ENCODE measurements at places on chromosomes 3 and 15.
A peak's percentile ranks its signal among the peaks of the same experiment; 100 is the strongest.

- DNase-seq, result no peak
These were observed 56.9 kb upstream of the TBC1D5 start for GRCh38 chr3:17799312-17799711.

DNA sequence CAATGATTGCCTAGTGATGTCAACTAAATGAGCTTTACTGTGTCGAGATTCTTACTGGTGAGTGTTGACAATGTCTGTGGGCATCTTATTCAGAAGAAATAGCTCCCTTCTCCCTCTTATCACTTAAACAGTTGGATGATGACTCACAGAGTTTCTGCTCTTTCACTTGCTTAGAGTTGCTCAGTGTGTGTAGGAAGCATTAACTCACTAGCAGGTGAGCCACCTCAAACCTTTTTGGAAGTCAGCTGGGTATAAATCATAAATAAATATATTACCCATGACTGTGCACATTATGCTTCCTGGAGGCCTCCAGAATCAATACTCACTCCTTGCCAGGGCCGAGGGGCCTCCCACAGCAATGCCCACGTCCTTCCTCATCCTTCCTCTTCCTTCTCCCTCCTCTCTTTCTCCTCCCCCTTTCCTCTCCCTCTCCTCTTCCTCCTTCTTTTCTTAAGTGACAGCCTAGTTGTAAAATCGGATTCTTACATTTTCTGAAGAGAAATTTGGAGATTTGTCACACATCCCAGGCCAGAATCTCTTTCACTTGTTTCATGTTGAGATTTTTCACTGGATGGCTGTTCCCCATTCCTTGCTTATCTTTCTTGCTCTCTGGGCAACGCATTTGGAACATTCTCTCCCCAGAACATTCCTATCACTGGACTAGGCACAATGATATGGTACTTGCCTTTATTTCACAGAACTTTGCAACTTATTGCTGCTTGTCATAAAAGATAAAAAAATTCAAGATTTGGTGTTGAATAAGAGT is 17.5 kb downstream of the SHC4 start:
- no peak for DNase-seq

- peak; percentile 61 for DNase-seq
These were observed 1.2 kb downstream of the GNAI2 start for GRCh38 chr3:50237133-50237651.

DNA sequence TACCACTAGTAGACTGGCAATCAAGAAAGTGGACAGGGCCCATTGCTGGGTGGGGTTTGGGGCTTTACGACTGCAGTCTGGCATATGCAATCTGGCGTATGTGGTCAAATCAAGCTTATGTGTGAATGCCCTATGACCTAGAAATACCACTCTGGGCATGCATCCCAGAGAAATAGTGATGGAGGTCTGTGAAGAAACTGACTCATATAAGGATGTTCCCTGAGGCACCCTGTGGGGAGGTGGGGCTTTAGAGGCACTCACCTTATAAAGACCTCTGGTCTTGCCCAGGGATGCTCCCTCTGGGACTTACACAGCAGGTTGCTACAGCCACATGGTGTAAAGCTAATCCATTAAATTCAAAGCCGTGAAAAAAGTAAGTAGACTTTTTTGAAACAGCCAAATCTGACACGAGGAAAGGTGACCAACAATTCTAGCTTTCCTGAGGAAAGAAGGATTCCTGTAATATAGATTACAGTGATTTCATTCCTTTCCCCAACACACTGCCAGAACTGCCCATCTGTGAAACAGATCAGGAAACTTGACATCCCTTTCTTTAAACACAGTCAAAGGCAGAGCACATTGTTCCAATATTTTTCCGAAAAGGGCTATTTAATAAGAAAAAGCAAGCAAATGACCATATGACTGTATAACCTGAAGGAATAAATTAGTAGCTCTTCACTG is 13.6 kb downstream of the RARRES1 start:
- DNase-seq, result no peak

- no peak for DNase-seq
These were observed 124.3 kb downstream of the FBLN2 start for GRCh38 chr3:13673207-13673606.

GRCh38 chr3:112136959-112137693 is 4.1 kb upstream of the GCSAM start:
- no peak for DNase-seq

DNA sequence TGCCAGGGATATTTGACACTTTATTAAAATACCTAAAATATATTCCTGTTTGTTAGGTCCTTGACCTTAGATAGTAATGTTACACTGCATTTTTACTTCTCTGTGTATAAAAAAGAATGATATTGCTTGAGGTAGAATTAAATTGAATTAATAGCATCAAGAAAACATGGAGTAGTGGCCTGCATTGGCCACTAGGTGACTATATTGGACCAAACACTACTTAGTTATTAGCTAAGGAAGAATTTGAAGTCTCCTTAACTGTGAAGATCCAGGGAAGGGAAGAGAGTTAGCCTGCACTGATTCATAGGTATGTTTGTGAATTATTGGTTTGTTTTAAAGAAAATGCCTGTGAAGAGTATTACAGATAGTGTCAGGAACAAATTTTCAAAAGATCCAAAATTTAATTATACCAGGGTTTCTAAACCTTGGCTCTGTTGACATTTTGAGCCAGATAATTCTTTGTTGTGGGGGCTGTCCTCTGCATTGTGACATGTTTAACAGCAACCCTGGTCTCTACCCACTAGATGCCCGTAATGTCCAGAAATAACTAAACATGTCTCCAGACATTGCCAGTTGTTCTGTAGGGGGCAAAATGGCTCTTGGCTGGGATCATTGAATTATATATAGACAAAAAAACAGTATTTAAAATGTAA is 103.6 kb upstream of the THSD4 start:
- no peak for DNase-seq

DNA sequence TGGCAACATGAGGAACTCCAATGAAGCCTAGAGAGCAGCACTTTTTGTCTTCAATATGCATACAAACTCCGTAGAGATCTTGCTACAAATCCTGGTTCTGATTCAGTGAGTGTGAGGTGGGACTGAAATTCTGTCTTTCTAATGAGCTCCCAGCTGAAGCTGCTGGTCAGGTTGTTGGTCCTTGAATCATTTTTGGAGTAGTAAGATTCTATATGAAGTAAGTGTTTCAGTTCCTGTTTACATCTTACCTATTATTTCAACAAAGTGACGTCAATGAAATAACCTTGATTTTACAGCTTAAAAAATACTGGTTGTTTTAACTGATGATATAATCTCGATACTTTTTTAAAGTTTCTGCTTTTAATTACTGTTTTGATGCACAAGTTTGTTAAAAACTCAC is 33.9 kb downstream of the SHQ1 start:
- no peak for DNase-seq

DNA sequence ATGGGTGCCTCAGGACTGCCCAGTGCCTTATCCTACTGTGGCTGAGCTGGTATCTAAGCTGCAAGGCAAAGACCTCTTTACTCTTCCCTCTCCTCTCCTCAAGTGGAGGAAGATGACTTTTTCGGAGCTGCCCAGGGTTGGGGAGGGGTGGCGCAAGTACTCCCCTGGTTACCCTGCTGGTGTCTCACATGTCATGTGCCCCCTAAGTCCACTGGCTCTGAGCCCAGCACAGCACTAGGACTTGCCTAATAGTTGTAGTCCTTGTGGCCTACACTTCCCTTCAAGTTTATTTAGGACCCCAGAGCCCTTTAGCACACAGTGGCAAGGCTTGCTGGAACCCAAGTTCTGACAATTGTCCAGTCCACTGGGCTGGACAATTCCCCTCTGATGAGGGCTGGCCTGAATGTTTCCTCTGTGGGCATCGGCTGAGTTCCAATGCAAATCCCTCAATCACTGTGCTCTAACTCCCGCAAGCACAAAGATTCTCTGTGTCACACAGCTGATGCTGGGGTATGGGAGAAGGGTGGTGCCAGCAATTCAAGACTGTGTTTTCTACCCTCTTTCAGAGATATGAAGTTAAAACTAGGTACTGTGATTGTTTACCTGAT is 60.4 kb downstream of the UQCC5 start:
- DNase-seq, result no peak

GRCh38 chr15:40511093-40511471 is 40.3 kb downstream of the CHST14 start:
- no peak for DNase-seq

DNA sequence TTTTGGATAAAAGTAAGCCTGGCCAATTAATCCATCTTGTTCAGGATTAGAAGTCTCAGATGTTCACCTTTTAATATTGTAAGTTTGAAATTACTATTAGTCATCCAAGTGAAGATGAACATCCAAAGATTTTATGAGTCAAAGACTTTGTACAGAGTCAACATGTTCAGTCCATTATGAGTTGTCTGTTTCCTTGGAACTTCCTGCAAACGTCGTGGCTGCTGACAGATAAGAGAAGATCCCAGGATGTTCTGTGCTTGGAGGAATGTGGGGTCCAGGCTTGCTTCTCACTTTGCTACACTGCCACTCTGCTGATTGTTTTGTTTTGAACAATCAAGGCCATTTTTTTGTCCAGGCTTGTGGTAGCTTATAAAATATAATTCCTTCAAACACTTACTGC is 74.3 kb upstream of the SLCO2A1 start:
- DNase-seq, result no peak

DNA sequence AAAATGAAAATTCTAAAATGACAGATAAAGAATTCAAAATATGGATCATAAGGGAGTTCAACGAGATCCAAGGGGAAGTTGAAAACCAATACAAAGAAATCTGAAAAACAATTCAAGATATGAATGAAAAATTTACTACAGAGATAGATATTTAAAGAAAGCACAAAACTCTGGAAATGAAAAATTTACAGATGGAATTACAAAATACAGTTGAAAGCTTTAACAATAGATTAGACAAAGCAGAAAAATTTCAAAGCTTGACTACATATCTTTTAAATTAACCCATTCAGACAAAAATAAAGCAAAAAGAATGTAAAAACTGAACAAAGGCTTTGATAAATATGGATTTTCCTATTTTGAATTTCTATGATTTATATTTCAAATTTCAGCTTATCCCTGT is 211.1 kb downstream of the SLC9A9 start:
- no peak for DNase-seq

DNA sequence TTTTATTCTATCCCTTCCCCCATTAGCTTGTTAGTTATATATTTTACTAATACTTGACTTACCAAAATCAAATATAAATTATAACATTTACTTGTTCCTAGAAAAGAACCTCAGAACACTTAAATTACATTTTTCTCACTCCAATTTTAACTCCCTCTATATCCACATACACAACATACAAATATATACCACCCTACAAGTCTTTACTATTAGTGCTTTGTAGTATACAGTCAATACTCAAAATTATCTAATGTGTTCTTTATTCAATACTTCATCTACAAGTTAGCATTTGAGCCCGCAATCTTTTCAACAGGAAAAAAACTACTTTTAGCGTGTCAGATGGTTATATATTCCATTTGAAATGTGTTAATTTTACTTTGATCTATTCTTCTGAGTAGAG is 100.3 kb downstream of the ADAM10 start:
- DNase-seq, result no peak

- DNase-seq, result no peak
These were observed 105.2 kb downstream of the XXYLT1 start for GRCh38 chr3:195165790-195166189.

- DNase-seq, result peak; percentile 71
These were observed 207.4 kb downstream of the OPA1 start for GRCh38 chr3:193800138-193801043.

DNA sequence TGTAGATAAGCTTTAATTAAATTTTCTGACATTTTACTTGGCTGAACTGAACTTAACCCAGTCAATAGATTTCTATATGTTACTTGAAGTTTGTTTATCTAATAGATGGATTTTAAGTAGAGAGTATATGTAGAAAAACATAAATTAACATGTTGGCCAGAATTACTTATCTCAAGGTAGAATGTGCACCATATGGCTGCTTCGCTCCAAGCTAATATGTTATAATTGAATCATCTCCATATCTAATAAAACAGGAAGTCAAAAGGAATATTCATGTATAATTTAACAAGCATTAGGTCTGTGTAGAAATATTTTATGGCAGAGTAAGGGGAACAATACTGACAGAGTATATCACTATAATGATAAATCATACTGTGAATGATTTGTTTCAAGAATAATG is 650.7 kb upstream of the ALCAM start:
- DNase-seq, result no peak

GRCh38 chr3:61597906-61598305 is 36.5 kb downstream of the PTPRG start:
- DNase-seq, result no peak

- peak; percentile 52 for DNase-seq
These were observed 26.4 kb upstream of the LAMP3 start for GRCh38 chr3:183188895-183189462.

DNA sequence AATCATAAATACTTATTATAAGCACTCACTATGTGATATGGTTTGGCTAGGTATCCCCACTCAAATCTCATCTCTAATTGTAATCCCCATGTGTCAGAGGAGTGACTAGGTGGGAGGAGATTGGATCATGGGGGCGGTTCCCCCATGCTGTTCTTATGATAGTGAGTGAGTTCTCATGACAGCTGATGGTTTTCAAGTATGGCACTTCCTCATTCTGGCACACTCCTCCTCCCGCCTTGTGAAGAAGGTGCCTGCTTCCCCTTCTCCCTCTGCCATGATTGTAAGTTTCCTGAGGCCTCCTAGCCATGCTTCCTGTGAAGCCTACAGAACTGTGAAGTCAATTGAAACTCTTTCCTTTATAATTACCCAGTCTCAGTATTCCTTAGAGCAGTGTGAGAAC is 53.3 kb upstream of the CHMP2B start:
- DNase-seq, result no peak

- peak; percentile 27 for DNase-seq
These were observed 12.1 kb upstream of the APBA2 start for GRCh38 chr15:28873585-28874190.

GRCh38 chr3:173902871-173903270 is 505.3 kb downstream of the NLGN1 start:
- DNase-seq, result no peak

DNA sequence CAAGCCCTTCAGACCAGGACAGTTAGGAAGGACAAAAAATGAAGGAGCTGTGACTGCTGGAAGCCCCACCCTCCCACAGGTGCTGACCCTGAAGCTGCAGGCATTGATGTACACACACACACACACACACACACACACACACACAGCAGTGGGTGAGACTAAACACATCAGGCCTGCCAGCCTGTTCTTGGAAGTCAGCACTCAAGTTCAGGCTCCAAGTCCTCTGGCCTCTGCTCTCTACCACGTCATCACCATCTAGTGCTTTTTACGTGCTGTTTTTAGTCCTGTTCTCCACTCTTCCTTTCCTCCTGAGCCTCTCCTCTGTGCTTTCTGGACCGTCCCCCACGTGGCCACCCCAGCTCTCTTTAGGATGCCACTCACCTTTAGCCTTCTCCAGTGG is 5.4 kb upstream of the KBTBD12 start:
- DNase-seq, result no peak
